ENCODE measurements at places on chromosomes 7 and 10.

GRCh38 chr10:81027706-81028105 is 490.0 kb downstream of the SH2D4B start:
- DNase-seq: no peak

DNA sequence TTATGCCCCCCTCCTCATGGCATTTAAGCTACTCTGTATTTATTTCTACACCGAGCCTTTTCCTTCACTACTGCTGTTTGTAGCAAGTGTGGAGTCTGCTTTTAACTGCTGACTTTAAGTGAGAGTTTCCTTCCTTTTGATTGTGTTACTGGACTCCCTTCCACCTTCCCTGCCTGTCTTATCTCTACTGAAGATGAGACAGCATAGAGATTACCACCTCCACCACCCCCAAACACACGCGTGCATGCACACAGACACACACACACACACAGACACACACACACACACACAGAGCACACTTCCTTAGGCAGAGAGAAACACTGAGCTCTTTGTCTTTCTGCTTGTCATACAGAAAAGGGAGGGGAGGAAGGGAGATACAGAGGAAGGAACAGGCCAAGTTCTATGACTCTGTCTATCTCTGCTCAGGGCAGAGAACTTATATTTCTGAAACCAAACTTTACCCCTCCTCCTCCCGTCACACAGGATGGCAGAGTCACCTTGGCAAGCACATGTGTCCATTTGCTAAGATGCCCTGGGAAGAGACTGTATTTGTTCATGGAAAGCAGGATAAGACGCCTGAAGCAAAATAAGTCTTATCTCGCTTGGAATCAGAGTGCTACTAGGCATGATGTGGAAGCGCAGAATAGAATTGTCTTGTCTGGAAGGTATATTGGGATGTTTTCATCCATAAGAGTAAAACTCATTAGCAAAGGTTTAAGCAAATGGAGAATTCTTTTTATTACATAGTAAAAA is 81.8 kb upstream of the CAV2 start:
- DNase-seq: no peak

- no peak for DNase-seq
Observed at GRCh38 chr10:24343686-24344085, 134.7 kb downstream of the KIAA1217 start.

DNA sequence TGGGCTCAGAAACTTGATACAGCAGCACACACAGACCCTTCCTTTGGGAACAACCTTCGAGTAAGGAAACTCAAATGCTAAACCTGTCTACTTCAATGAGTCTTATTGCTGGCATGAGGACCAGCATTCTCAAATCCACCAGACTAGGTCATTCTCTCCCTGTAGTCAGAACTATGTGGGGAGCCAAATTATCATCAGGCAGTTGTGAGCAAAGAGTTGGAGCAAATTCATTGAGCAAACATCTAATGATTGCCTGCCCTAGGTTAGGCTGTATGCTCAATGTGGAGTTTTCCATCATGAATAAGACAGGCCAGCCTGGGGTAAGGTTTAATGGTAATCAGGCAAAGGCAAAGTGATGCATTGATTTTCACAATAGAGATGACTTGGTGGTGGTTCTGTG is 3.6 kb downstream of the EPDR1 start:
- no peak for DNase-seq

DNA sequence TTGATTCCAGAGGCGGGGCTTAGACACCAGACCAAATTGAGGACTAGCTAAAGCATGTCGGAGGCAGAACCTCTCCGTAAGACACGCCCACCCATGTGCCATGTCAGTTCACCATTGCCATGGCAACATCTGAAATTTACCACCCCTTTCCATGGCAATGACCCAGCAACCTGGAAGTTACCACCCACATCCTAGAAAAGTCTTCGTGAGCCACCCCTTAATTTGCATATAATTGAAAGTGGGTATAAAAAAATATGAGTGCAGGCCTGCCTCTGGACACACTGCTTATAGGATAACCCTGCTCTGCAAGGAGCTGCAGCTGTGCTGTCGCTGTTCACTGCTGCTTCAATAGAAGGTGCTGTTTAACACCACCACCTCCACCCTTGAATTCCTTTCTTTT is 28.0 kb downstream of the TMEM270 start:
- DNase-seq: no peak

GRCh38 chr7:32427769-32428291 is 62.4 kb downstream of the LSM5 start:
- peak; percentile 33 for DNase-seq

GRCh38 chr7:157276091-157276561 is 60.7 kb upstream of the DNAJB6 start:
- no peak for DNase-seq

- no peak for DNase-seq
Observed at GRCh38 chr10:82575318-82575717, 700.3 kb downstream of the NRG3 start.

DNA sequence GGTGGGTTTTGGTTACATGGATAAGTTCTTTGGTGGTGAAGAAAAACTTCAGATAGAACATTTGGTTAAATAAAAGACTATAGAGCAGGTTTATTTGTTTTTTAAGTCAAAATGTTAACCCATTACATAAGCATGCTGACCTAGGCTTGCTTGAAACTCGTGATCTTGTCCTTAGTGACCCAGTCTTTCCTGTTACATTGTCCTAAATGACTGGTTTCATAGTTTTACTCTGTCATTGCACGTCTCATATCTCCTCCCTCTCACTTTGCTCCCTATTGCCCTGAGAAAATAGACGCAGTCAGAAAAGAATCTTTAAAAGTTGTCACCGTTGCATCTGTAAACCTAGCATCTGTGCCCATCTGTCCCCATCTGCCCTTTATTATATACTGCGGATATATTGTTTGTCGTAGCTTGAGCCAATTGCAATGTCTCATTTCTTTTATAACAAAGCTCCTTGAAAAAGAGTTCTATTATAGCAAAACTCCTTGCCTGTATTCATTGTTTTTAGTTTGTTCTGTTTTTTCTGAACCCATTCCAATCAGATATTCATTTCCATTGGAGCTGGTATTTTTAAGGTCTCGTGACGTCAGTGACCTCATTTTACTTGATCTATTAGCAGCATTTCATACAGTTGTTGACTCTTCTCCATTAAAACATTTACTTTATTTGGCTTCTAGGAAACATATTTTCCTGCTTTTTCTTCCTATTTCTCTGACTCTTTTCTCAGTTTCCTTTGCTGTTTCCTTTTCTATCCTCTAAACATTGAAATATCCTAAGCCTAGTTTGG is 57.3 kb downstream of the HELLS start:
- DNase-seq: no peak

DNA sequence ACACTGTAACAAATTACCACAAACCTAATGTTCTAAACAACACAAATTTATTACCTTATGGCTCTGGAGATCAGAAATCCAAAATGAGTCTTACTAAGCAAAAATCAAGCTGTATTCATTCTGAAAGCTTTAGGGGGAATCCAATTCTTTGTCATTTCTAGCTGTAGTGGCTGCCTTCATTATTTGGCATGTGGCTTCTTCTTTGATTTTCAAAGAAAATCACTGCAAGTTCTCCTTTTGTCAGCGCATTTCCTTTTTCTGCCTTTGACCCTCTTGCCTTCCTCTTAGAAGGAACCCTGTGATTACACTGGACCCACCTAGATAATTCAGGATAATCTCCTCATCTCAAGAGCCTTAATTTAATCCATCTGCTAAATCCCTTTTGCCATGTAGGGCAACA is 36.9 kb downstream of the ZPBP start:
- no peak for DNase-seq

- DNase-seq: no peak
Observed at GRCh38 chr10:74117738-74118137, 32.9 kb downstream of the AP3M1 start.

DNA sequence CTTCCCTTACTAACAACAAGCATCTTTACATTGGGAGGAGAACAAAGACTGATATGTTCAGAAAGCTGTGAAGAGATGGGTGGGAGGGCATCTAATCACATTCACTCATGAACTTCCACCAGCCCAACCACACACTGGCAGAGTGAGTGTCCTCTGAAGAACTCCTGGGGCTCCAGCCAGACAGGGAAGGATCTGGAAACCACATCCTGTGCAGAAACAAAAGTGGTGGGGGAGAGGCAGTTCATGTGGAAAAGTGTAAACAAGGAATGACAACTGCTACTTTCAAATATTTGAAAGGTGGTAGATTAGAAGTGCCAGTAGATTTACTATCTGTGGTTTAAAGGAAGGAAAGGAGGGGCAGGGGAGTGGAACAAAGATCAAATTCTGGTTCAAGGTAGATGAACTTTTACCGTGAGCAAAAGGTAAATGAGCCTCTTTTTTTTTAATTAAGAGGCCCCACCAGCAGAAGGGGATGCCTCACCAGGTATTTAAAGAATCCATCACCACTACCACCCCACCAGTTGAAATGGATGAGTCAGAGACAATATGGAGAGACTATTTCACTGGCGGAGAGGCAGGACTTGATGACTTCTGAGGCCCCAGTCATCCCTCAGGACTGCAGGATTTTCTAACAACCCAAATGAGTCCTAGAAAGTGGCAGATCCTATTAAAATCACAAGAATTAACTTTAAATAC is 34.5 kb downstream of the GOT1 start:
- DNase-seq: no peak

DNA sequence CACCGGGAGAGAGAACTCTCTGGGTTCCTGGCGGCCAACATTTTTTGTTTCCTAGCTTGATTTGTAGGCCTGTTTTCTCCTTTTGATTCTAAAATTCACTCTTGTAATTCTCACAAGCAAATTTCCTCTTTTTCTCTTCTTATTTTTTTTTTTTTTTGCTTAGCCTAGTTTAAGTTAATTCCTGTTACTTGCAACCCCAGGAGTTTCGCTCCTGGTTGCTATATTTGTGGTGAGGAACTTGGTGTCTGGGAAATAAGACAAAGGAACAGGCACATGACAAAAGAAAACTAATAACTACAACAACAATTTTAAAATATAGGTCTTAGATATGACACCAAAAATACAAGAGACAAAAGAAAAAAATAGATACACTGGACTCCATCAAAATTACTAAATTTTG is 6.7 kb downstream of the AOAH start:
- DNase-seq: no peak

GRCh38 chr10:51706225-51706624 is 6.8 kb upstream of the CSTF2T start:
- DNase-seq: no peak

DNA sequence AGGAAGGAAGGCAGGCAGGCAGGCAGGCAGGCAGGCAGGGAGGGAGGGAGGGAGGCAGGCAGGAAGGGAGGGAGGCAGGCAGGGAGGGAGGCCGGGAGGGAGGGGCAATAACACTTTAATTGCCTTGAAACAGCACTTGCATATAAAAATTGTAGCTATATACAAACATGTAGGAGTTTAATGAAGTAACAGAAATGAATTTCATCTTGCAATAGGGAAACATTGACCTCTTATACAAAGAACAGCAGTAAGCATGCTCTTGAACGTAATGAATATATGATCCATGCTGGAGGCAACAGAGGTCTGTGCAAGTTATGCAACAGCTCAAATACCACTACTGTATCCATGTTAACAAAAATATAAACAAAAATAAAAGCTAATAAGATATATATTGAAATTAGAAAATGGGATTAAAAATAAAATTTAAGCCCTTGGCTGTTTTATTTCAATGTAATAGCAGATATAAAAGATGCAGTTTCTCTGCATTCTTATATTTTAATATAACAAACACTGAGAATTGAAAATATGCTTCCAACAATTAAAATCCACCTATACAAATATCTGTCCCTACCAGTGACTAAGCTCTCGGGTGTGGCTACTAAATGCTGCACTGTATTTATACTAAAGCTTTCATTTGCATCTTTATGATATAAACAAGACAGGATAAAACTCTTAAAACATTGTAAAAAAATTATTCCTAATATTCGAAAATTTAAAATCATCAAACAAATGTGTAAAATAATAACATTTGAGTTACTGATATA is 50.3 kb downstream of the CACNA2D1 start:
- no peak for DNase-seq

DNA sequence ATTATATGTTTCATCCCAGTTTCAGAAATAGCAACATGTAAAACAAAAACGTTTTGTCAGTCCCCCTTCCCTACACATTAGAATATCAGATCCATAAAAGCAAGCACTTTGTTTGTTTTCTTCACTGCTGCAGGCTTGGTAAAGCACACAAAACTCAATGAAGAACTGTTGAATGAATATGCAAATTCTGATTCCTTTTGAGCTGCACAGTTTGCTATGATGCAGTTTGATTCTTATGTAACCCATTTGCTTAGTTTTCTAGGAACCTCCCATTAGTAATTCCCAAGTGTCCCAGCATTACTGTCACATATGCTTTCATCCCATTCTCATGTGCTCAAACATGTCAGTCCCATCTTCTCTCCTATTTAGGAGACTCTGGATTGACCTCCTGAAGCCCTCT is 26.1 kb upstream of the CHCHD3 start:
- DNase-seq: no peak

Data from activated CD8-positive, alpha-beta memory T cell treated with anti-CD3 and anti-CD28 coated beads for 48 hours (primary cell).